Posterior cingulate gyrus (tissue), 11 donors: ENCODE measurements at places on chromosomes 6 and 20.

DNA sequence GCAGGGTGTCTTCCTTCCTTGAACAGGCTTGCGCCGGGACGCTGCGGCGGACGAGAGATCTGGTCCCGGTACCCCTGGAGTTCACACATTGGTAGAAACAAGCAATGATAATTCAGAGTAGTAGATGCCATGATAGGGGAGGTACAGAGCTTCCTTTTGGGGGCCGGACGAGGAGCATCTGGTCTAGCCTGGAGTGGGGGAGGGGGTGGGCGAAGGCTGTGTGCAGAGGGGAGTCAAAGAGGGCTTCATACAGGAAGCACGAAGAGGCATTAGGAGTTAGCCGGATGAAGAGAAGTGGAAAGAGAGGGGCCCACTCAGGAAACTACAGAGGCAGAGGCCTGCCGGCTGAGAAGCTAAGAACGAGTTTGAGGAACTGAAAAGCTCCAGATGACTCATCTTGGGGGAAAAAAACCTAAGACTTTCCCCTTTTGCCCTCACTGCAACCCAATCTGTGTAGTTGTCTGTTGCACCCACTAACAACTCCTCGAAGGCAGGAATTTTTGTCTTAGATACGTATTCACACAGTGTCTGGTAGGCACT, 611 bp downstream of the CNPY3 start:
- DNase-seq, result no peak

DNA sequence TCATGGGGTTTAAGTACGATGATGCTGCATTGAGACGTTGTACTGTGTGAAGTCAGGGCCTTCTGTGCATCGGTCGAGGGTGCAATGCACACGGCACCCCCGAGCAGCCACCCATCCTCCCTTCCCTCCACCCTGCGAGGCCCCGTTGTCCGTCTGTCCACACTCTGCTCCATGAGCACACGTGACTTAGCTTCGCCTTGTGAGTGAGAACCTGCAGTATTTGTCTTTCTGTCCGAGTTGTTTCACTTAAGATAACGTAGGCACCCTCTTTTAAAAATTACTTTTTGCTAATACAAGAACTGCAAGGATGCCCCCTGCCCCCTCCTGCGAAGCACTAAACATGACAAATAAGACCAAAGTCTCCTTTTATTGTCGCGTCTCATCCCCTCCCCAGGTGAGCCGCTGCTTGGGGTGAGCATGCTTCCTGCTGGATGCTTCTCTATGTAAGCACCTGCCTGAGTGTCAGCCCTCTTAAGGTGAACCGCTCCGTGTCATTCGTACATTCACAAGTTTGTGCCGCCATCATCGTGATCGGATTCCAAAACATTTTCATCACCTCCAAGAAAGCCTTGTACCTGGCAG, 3.6 kb upstream of the RBBP8NL start:
- DNase-seq, result no peak

GRCh38 chr6:135281227-135281626, 100.1 kb downstream of the MYB start:
- no peak for DNase-seq

GRCh38 chr6:13990796-13991195, 66.0 kb downstream of the RNF182 start:
- no peak for DNase-seq

DNA sequence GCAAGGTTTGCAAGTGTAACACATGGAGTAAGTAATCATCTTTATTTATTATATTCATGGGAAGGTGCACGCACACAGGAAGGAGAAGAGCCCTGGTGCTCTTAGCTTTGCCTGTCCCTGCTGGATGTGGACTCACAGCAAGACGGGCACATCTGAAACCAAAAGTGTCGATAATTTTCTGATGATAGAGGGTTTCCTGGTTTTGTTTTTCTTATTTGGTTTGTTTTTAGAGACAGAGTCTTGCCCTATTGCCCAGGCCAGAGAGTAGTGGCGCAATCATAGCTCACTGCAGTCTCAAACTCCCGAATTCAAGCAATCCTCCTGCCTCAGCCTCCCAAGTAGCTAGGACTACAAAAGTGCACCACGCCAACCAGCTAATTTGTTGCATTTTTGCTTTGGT, 7.8 kb upstream of the KHDC1L start:
- DNase-seq, result no peak

- DNase-seq, result peak; percentile 79
Observed at GRCh38 chr6:15453622-15454021, 207.8 kb downstream of the JARID2 start.

- no peak for DNase-seq
Observed at GRCh38 chr20:2798095-2798805, 2.2 kb downstream of the CPXM1 start.

GRCh38 chr6:41519745-41520699, 26.2 kb upstream of the FOXP4 start:
- DNase-seq, result no peak

DNA sequence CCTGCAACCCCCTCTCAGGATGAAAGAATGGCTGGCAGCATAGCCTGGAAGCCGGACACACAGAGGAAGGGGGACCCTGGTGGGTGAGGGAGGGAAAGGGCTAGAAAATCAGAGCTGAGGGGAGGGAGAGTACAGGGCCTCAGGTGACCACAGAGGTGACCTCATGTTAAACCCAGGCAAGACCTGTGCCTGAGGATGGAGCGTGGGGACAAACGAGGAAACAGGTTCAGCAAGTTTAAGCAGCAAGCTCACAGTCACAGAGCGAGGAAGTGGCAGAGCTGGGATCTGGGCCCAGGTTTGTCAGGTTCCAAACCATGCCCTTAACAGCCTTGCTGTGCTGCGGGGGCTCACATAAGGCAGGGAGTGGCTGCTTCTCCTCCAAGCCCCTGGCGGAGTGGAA, 4.0 kb upstream of the BPI start:
- no peak for DNase-seq

DNA sequence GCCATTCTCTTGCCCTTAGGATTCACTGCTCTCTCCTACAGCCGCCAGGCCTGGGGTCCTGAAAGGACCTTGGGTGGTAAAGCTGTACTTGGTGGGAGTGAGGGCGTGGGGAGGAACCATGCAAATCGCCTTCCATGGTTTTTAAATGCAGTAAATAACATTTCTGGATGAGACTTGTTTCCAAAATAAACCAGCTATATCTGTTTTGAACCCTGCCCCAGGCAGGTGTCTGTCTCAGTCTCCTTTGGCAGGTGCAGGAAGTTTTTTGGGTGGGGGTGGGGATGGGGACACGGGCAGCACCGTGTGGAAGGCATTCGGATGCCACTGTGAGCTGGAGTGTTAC, 14.3 kb downstream of the ITPA start:
- no peak for DNase-seq
